Epithelial cell of proximal tubule (primary cell): ENCODE measurements at places on chromosomes 6 and 20. TPM values are rescaled to one million over a fixed set of nuclear protein-coding genes. Genes with fewer than 3 reads are reported as not detected.

CUTA gene
- total RNA-seq = 206 and 273 TPM in 2 replicates

FLRT3 gene
- 2.8 and 3.3 TPM in 2 replicates for total RNA-seq

DNA sequence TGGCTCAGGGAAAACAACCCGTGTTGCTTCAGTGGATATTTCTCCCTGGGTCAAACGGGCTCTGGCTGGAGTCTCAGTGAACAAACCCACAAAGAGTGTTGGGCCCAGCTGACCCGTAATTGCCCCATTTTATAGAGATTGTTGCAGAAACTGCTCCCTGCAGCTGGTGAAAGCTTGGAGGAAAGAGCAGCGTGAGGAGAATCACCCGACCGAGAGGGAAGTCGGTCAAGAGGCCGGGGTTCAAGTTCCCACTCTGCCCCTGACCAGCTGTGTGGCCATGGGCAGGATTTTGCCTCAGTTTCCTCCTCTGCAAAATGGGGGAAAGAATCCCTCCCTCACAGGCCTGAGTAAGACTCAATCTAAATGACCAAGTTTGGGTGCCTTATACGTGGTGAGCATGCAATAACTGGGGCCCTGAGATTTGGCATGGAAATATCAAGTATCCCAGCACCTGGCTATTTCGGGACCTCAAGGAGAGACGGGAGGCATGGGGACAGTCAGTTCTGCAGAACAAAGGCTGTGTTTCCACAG, 1.7 kb upstream of the TGM2 start:
- DNase-seq = no peak

DNA sequence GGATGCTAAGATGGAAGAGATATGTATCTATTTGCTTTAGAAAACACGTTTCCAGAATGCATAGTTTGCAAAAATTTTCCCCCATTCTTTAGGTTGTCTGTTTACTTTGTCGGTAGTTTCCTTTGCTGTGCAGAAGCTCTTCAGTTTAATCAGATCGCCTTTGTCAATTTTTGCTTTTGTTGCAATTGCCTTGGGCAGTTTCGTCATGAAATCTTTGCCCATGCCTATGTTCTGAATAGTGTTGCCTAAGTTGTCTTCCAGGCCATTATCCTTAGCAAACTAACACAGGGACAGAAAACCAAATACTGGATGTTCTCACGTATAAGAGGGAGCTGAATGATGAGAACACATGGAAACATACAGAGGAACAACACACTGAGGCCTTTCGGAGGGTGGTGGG, 454.2 kb upstream of the SLC35B3 start:
- DNase-seq = no peak

DNA sequence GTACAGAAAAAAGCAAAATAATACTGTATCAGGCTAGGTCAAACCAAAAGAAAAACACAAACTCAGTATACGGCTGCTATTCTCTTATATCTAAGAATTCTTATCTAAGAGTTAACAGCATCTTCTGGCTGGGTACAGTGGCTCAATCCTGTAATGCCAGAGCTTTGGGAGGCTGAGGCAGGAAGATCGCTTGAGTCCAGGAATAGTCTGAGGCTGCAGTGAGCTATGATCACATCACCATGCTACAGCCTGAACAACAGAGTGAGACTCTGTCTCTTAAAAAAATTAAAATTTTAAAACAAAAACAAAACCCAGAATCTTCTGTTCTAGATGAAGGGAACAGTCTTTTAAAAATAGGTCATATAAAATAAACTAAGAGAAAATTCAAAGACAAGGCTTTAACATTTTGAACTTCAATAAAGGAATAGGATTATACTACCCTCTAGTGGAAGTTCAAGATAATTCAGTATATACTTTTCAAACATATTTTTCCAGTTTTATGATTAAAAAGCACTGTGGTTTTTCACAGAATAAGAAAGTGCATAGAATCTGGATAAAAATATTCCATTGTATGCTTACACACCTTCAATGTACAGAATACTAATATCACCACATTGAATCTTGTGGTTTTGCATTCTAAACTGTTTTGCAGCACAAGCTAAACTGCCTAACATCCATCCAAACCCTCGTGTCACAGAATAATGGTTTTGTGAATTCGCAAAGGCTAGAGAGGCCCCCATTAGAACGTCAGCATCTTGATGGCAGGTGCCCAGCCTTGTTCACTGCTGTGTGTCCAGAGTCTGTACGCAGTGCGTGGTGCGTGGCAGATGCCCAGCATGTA, 39.3 kb downstream of the DTNBP1 start:
- no peak for DNase-seq
